ENCODE measurements at places on chromosomes 4 and X. TPM values are rescaled to one million over a fixed set of nuclear protein-coding genes. Genes with fewer than 3 reads are reported as not detected.

DNA sequence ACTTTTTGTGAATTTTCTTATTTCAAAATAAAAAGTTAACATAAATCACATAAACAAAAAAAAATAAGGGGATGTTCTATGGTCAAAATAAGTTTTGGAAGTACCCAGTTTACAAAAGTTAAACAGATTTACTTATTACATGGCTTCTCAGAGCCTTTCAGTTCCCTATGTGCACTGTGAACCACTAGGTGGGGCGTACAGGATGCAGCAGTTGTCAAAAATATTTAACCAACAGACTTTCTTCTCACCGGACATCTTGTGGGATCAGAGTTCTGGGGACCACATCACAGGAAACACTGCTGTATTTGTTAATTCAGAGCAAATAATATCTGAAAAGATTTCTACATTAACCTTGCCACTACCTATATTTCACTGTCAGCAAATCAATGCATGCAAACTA, 74.1 kb downstream of the SMARCA1 start:
- ATAC-seq: no peak

Gene SERPINA7
- total RNA-seq: not detected

Gene CASP6
- total RNA-seq: 30.0 TPM

Gene KCND1
- 7.2 TPM for total RNA-seq
